ENCODE measurements at places on chromosomes 16 and 17.

GRCh38 chr16:58732545-58733247 is 1.4 kb downstream of the GOT2 start:
- DNase-seq, result no peak

DNA sequence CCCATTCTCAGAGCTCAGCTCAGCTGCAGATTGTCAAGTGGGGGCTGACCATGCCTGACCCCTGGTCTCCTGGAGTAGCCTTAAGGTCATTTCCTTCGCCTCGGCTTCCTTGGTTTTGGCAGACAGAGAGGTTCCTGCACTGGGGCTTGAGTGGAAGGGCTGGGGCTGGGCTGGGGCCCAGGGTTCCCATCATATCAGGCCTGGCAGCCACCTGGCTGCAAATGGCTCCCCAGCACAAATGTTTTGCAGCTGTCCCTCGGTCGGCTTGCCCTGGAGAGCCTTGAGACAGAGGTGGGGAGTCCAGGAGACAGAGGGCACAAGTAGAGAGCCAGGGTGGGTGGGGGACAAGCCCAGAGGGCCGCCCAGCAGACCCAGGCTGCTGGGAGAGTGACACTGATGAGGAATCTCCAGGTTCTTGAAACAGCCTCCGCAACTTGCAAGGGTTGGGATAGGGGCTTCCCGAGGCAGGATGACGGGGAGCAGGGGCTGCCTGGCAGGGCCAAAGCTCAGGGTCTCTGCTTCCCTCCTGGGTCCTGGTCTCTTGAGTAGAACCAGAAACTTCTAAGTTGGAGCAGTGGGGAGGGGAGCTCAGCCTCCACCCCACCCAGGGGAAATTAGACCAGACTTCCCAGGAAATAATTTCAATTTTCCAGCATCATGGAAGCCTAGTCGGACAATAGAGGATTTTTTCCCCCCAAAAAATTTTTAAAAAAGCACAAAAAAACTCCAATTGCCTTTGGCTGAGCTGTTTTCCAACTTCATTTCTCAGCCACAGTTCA is 19.3 kb downstream of the IGFBP4 start:
- no peak for DNase-seq

- no peak for DNase-seq
These were observed 2.7 kb downstream of the C1QTNF1 start for GRCh38 chr17:79026376-79027273.

GRCh38 chr16:49469930-49470451 is 96.4 kb downstream of the C16orf78 start:
- no peak for DNase-seq

DNA sequence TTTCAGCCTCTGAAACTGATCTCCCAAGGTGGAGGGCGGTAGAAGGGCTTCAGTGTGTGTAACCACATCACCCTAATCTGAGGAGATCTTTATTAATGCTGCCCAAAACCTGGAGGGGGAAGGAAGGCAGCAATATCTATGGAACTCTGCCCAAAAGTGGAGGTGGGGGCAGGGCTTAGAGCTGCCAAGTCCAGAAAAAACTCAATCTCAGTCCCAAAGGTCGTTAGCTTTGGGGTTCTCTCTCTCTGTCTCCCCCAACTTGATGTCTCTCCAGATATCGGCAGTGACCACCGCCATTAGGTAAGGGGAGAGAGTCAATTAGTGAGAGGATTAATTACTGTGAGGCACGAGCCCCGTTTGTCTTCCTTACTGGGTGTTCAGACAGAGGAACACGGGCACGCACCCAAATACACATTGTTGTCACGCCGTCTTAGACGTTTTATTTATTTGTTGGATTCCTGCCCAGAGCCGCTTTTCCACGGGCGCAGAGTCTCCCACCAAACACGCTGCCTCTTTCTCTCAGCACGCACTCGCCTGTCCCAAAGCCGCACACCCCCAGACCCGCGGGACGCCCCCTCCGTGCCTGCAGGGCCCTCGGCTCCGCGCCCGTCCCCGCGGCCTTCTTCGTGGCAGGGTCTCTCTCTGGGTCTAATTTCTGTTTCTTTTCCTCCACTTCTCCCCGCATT is 5.4 kb upstream of the LHX1 start:
- no peak for DNase-seq

DNA sequence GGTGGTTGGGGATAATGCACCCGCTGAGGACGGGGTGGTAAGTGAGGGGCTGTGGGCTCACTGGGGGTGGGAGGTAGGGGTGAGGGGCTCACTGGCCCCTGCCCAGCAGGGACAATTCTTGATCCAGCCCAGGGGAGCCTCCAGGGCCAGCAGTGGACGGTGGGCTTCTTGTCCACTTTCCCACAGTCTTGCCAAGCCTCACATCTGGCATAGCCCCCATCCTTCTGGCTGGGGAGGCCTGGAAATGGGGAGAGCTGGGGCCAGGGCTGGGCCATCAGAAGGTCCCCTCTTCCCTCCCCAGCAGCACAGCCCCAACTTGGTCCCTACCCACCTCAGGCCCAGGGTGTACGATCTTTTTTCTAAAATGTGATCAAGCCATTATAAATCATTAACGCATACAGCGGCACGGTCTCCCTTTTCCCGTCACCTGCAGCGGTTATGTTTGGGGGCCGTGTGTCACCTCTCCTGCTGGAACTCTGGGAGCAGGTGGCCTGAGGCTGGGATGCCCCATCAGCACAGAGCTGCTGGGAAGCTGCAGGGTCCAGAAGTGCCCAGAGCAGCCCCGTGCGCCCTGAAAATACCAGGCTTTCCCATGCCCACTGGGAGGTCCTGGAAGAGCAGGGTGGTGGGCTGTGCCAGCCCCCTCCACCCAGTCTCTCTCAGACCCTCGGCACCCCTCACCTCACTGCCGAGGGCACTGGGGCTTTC is 7.2 kb upstream of the SETD6 start:
- DNase-seq, result no peak

- DNase-seq, result no peak
These were observed 40.7 kb downstream of the KSR1 start for GRCh38 chr17:27496971-27497370.

DNA sequence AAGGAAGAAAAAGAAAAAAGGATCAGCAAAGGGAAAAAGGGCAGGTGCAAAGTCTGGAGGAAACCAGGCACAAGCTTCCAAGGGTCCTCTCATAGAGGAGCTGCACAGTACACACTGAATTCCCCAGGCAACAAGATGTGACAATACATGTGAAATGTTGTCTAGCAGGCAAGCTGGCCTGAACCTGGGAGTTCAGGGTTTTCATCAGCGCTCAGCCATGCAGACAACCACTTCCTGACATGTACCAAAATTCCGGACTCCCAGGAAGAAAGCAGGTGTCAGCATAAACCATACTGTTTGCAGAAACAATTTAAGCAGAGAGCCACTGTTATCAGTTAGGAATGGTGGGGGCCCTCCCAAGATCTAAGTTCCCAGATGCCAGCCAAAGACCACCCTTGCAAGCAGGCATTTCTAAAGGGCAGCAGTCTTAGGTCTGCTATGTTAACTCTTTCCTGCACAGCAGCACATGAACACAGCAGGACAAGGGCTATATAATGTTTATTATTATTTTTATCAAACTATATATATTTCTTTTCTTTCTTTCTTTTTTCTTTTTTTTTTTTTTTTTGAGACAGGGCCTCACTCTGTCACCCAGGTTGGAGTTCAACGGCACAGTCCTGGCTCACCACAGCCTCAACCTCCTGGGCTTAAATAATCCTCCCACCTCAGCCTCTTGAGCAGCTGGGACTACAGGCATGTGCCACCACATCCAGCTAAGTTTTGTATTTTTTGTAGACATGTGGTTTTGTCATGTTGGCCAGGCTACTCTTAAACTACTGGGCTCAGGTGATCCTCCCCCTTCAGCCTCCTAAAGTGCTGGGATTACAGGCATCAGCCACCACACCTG is 10.1 kb downstream of the TK2 start:
- DNase-seq, result no peak

DNA sequence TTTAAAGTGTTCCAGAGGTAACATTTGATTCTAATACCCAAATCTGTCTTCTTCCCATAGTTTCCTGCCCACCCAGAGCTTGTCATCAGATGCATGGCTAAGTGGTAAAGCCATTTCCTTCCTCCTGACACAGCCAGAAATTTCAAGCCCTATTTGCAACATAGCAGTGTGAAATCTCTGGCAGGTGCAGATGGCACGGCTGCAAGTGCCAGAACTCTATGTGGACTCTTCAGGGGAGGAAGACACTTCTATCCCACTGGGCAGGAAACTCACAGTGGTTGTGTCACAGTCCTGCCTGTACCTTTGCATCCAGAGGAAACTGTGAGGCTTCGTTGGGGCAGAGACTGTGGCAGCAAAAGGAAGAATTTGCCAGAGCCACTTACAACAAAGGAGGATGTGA is 13.2 kb downstream of the DYNLRB2 start:
- no peak for DNase-seq

DNA sequence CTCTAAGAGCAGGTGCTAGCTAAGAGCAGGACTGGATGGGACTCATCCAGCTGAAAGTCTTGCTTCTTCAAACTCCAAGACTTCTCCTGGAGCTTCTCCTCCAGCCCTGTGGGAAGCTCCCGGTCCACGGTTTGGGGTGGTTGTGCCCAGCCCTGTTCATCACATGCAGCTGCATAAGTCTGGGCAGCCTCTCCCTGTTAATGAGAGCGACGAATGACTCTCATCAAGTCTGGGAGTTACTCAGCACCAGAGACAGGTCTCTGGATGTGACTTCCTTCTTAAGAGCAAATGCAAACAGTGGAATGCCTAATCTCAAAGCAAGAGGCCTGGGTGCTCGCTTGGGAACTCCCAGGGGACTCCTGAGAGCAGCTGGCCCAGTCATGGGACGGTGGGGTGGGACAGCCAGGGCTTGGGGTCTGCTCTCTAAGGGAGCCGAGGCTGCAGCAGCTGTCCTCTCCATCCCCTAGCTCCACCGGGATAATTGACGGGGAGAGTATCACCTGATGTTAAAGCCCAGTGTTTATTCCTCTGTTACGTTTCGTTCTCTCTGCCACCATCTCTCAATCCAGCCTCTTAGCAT is 35.3 kb upstream of the CRHR1 start:
- no peak for DNase-seq

DNA sequence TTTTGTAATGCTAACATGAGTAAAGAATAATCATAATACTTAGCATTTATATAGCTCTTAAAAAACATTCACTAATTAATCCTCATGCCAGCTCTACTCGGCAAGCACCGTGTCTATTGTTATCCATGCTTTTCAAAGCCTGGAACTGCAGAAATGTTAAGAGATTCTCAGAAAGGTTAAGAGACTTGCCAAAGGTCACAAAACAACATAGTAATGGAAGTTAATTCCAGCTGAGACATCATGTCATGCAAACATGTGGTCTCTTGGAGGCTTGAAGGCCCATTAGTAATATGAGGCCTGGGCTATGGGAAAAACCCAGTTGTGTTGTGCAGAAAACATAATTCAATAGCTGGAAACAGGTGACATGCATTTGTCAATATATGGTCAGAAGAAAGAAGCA is 389.9 kb upstream of the GOT2 start:
- DNase-seq, result no peak

GRCh38 chr16:49693445-49693844 is 162.5 kb downstream of the ZNF423 start:
- DNase-seq, result no peak

GRCh38 chr16:5490499-5490898 is 392.9 kb upstream of the EEF2KMT start:
- DNase-seq, result peak; percentile 23

- DNase-seq, result no peak
These were observed 175.4 kb downstream of the SEC14L1 start for GRCh38 chr17:77316191-77316641.

GRCh38 chr16:83744441-83744981 is 63.3 kb upstream of the HSBP1 start:
- DNase-seq, result no peak
